KBM-7 (cell line): ENCODE measurements at places on chromosomes 3 and 15.

DNA sequence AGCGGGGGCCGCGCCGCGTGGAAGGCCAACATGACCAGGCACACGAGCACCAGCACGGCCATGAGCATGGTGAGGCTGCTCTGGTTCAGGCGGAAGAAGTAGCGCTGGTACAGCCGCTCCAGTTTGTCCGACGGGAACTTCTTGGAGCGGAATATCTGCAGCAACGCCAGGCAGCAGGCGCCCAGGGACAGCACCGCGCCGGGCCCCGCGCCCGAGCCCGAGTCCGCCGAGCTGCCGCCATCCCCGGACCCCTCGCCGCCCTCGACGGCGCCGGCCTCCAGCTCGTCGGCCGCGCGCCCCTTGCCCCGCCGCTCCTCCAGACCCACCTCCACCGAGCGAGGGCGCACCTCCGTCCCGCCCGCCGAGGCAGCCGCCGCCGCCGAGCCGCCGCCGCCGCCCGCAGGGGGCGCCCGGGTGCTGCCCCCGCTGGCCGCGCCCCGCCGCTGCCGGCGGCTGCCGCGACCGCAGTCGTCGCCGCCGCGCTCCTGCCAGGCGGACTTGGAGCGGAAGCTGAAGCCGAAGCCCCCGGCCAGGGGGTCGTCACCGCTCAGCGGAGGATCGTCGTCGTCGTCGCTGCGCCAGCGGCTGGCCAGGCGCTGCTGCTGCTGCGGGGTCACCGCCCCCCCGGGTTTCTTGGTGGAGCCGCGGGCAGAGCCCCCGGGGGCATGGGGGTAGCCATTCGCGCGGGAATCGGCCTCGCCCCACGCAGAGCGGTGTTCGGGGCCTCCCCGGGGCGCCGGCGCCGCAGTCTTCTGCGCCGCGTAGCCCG is 957 bp downstream of the ADCY5 start:
- DNase-seq: peak; percentile 39

- DNase-seq: no peak
Observed at GRCh38 chr3:188380722-188381121, 226.8 kb downstream of the LPP start.

GRCh38 chr15:52759969-52760368 is 30.2 kb downstream of the ONECUT1 start:
- no peak for DNase-seq

- no peak for DNase-seq
Observed at GRCh38 chr3:99319961-99320360, 318.4 kb upstream of the COL8A1 start.

GRCh38 chr3:156583469-156583868 is 28.6 kb upstream of the SSR3 start:
- no peak for DNase-seq

DNA sequence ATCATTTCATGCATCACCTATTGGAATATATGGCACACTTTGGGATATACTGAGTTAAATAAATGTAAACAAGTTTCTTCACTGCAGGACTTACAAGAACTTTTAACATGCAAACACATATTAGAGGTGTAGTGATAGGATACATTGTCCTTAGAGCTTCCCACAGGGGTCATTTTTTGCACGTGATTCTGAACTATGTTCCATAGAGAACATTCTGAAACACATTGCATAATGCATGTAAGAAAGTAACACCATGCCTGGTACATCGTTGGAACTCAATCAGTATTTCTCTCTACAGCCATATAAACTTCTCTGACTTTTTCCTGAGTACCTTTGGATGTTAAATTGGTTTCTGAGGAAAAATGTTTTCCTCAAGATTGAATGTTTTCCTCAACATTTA is 28.3 kb downstream of the MRAS start:
- no peak for DNase-seq

DNA sequence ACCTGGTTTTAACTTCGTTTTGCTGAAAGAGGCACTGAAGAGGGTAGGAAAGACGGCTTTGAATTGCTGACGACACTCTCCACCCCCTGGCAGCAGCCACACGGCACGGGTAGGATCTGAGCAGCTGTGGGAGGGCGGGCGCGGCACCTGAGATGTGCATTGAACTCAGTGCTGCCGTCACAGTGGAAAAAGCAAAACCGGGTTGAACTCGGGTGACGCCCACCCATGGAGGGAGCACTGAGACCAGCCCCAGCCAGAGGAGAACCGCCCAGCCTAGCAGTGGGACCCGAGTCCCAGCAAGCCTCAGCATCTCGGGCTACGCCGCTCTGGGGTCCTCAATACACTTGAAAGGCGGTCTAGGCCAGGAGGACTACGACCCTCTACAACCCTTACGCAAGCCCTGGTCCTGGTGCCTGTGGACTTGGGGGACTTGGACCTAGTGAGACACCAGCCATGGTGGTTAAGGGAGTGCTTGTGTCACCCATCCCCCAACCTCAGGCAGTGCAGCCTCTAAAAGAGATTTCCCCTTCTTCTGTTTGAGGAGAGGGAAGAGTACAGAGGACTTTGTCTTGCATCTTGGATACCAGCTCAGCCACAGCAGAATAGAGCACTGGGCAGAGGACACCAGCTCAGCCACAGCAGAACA is 50.0 kb upstream of the RPL35A start:
- DNase-seq: no peak

GRCh38 chr15:100703671-100704070 is 101.3 kb downstream of the ASB7 start:
- no peak for DNase-seq

DNA sequence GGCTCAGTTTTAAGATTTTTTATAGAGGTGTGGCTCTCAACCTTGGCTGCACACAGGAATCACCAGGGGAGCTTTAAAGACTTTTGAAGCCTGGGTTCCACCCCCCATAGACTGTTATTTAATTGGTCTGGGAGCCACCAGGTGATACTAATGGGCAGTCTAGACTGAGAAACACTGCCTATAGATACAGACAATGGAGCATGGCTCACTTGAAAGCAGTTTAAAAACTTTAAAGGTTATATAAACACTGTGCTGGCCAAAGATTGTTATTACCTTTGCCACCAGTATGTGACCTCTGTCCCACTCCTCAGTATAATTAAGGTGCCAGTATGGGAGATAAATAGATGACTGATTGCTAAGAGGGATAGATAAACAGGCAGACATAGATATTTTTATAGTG is 3.8 kb downstream of the GOLIM4 start:
- DNase-seq: no peak

DNA sequence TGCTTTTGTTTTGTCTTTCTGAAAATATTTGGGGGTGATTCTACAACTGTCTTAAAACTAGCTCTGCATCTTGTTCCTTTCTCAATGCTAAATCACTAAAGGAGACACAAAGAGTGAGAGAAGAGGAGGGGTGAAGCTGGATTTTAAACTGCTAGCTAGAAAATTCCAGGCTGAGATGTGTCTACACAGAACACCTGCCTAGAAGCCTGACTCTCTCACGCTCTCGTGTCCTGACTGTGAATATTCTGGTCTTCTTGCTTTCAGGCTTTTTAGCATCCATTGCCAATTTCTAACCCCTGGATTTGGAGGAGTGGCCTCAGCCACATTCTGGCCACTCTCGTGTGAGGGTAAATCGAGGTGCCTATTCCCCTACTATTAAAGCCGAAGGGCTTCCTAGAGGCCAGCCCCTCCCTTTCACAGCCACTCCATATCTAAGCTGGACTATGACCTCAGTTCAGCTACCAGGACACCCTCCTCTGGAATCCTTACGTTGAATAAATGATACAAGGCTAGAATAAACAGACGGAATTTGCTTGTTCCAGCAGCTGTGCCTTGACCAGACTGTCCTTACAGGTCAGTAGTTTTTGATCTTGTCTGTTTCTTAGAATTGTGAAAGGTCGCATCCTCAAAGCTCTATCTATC is 148.2 kb upstream of the FEZF2 start:
- no peak for DNase-seq

DNA sequence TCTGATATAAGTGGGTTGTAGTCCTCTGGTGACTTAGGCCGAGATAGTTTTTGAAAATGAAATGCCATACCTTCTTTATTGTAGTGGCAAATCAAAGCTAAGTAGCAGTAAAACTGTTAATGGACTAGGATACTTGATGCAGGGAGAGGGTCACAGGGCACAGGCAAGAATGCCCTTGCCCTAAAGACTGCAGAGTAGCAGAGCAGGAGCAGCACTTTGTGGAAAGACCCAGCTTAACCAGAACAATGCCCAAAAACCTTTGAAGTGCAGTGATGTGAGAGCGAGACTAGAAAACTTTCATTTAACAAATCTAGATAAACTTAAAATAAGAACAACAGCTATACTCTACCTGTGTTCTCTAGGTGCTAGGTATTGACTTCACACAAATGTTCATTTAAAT is 121.9 kb downstream of the MBNL1 start:
- DNase-seq: no peak

DNA sequence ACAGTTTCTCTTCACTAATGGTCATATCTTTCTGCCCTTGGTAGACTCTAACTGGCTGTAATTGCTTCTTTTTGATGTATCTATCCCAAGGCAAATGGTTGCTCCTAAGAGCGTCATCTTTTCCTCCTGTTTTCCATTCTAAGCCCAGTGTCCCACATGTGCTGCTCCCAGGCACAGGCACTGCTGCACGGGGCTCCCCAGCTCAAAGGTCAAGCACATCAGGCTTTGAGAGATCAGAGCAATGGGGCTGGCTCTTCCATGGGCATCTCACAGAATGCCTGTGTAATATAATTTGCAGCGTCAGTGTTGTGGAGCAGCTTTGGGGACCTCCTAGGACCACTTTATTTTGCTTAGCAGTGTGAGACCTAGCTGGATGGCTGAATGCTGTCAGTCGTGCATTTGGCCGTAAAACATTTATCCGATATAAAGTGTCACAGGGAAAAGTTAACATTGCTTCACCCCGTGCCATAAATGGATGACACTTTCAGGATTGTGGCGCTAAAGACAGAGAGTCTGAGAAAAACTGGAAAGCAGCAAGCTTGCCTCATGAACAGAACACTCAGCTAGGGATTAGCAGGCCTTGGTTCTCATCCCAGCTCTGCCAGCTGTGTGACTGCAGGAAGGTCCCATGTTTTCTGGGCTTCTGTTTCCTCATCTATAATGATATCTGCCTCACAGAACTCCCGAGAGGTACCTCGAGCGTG is 277.5 kb upstream of the TBL1XR1 start:
- no peak for DNase-seq

DNA sequence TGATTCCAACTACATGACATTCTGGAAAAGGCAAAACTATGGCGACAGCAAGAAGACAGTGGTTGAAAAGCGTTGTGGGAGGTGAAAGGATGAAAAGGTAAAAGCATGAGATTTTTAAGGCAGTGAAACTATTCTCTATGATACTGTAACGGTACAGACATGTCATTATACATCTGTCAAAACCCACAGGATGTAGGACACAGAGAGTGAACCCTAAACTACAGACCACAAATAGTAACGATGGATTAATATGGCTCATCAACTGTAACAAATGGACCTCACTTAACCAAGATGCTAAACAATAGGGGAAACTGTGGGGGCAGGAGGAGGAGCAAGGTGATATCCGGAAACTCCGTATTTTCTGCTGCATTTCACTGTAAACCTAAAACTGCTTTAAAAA is 39.1 kb downstream of the MYO9A start:
- no peak for DNase-seq

GRCh38 chr15:91043202-91043874 is 20.9 kb upstream of the VPS33B start:
- DNase-seq: no peak

- no peak for DNase-seq
Observed at GRCh38 chr15:70717237-70717793, 46.0 kb downstream of the UACA start.

DNA sequence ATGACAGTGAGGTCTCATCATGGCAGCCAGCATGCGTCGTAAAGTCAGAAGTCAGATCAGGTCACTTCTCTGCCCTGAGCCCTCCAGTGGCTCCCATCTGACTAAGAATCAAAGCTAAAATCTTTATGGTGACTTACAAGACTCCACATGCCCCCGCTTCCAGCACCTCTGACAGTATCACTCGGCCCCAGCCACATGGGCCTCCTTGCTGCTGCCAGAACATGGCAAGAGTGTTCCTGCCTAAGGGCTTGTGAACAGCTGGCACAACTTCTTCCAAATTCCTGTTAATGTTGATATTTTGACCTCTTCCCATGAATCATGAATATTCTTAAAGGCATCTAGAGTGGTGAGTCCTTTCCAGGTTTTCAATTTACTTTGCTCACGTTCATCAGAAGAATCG is 20.5 kb downstream of the POLR2M start:
- no peak for DNase-seq

- DNase-seq: no peak
Observed at GRCh38 chr15:42118650-42119445, 24.5 kb upstream of the PLA2G4D start.

GRCh38 chr3:135081856-135082434 is 286.9 kb downstream of the EPHB1 start:
- DNase-seq: no peak

GRCh38 chr3:123344907-123345594 is 103.8 kb downstream of the ADCY5 start:
- DNase-seq: no peak

GRCh38 chr15:65824941-65825544 is 33.0 kb upstream of the DENND4A start:
- DNase-seq: no peak

GRCh38 chr3:139588450-139588849 is 48.9 kb upstream of the RBP1 start:
- DNase-seq: no peak

- no peak for DNase-seq
Observed at GRCh38 chr3:117611211-117611610, 901.6 kb downstream of the TUSC7 start.

GRCh38 chr15:80695911-80696661 is 976 bp downstream of the ABHD17C start:
- peak; percentile 66 for DNase-seq

DNA sequence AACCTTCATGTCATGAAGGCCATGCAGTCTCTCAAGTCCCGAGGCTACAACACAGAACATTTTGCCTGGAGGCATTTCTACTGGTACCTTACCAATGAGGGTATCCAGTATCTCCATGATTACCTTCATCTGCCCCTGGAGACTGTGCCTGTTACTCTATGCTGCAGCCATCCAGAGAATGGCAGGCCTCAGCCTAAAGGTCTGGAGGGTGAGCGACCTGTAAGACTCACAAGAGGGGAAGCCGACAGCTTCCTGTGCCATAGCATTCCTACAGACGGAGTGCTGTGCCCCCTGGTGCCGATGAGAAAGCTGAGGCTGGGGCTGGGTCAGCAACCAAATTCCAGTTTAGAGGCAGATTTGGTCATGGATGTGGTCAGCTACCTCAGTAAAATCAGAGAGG is 51.3 kb upstream of the CADPS start:
- DNase-seq: no peak
